ENCODE measurements at places on chromosomes 12 and 14. TPM values are rescaled to one million over a fixed set of nuclear protein-coding genes. Genes with fewer than 3 reads are reported as not detected.

Gene MSI1
- total RNA-seq: not detected

Gene OASL
- total RNA-seq: 18.5 TPM

Gene ANO6
- 44.4 TPM for total RNA-seq

Gene TMEM253
- total RNA-seq: 0.21 TPM

Gene TMTC1
- 3.8 TPM for total RNA-seq

Gene HRK
- total RNA-seq: 0.10 TPM

Gene PMCH
- total RNA-seq: not detected

Gene DEGS2
- total RNA-seq: 0.21 TPM

Gene SPRYD4
- 2.9 TPM for total RNA-seq

Gene FGF23
- not detected for total RNA-seq

Gene OR4E1
- 0.10 TPM for total RNA-seq

Data from mononuclear cell (primary cell).